Muscle of arm (tissue), 14 donors: ENCODE measurements at places on chromosomes 6 and 20. TPM values are rescaled to one million over a fixed set of nuclear protein-coding genes. Genes with fewer than 3 reads are reported as not detected.

GRCh38 chr6:151154418-151154817, 85.3 kb upstream of the AKAP12 start:
- peak; percentile 51 for DNase-seq

- DNase-seq = no peak
These were observed 329.6 kb downstream of the GRIK2 start for GRCh38 chr6:101722991-101723579.

GRCh38 chr6:138655828-138656227, 117.7 kb upstream of the CCDC28A start:
- no peak for DNase-seq

- DNase-seq = no peak
These were observed 2.0 kb upstream of the CRIP3 start for GRCh38 chr6:43310624-43311023.

- DNase-seq = peak; percentile 80
These were observed 1.3 kb upstream of the LRRC1 start for GRCh38 chr6:53793318-53794136.

- peak; percentile 74 for DNase-seq
These were observed 862 bp upstream of the SOBP start for GRCh38 chr6:107488875-107489635.

DNA sequence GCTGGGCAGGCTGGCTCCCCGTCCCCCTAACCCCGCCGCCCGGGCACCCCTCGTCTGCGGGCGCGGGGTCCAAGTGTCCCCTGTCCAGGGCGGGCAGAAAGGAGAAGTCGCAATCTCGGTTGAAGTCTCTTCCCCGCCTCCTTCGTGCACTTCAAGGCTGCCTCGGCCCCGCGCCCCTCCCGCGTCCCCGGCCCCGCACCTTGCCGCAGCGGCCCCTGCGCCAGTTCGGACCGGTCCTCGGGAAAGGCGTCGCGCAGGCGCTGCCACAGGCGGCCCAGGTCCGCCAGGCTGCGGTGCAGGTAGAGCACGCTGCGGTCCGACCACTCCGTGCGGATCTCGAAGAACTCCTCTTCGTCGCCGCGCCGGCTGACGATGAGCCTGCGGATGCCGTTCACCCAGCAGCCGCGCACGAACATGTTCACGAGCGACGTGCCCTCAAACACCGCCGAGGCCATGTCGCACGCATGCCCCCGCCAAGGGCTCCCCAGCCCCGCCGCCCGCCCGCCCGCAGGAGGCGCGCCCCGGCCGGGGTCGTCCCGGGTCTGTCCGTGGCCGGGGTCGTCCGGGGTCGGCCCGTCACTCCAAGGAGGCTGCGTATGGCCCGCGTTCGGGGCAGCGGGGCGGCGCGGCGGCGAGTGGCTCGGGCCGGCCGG, at the start of gene PXDC1:
PXDC1 (minus strand) TSS at position 637 of the 653 bp plus-strand sequence; CDS start at position 455, 182 bp downstream.
- DNase-seq = no peak

DNA sequence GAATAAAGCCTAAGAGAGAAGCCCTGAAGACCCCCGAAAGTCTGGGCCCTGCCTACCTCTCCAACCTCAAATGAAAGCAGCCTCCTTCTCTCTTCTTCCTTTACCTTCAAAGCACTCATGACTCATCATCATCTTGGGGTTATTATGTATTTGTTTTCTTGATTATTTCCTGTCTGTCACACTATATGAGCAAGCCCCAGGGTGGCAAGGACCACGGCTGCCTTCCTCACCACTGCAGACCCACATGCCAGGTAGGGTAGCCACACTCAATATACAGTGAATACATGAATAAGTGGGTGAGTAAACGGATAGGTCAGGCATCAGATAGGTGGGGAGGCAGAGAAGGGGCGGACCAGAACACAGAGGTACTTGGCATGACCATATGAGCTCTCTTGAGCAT, 8.8 kb downstream of the WFDC3 start:
- DNase-seq = no peak

GRCh38 chr6:1047981-1048541, 263.8 kb upstream of the FOXQ1 start:
- no peak for DNase-seq

SALL4 gene
- polyA plus RNA-seq = not detected
